ENCODE measurements at places on chromosomes 7 and 10. TPM values are rescaled to one million over a fixed set of nuclear protein-coding genes. Genes with fewer than 3 reads are reported as not detected.

OR2AE1 gene
- not detected for polyA plus RNA-seq

GSDME gene
- 14.7 TPM for polyA plus RNA-seq

PRLHR gene
- polyA plus RNA-seq: not detected

CNTNAP2 gene
- polyA plus RNA-seq: 25.8 TPM

TFEC gene
- 31.1 TPM for polyA plus RNA-seq

CD36 gene
- 34.3 TPM for polyA plus RNA-seq

SLC18A3 gene
- polyA plus RNA-seq: not detected

ERVW-1 gene
- 0.58 TPM for polyA plus RNA-seq

VPS41 gene
- 86.2 TPM for polyA plus RNA-seq

AP1S1 gene
- polyA plus RNA-seq: 72.1 TPM

RELN gene
- polyA plus RNA-seq: 13.4 TPM

THSD7A gene
- polyA plus RNA-seq: 78.5 TPM

LIPN gene
- polyA plus RNA-seq: not detected

NKX2-3 gene
- not detected for polyA plus RNA-seq

HOXA13 gene
- polyA plus RNA-seq: 0.06 TPM

FRA10AC1 gene
- 26.8 TPM for polyA plus RNA-seq

GPR158 gene
- 0.31 TPM for polyA plus RNA-seq

HOXA10 gene
- 130 TPM for polyA plus RNA-seq

TMEM176B gene
- 115 TPM for polyA plus RNA-seq

PTPRE gene
- 5.6 TPM for polyA plus RNA-seq

FFAR4 gene
- not detected for polyA plus RNA-seq

GOLGA7B gene
- 0.50 TPM for polyA plus RNA-seq

PON1 gene
- polyA plus RNA-seq: 0.55 TPM

PRR15 gene
- 6.6 TPM for polyA plus RNA-seq

AKR1D1 gene
- 0.13 TPM for polyA plus RNA-seq

ZFYVE27 gene
- 22.6 TPM for polyA plus RNA-seq

HMX3 gene
- not detected for polyA plus RNA-seq

SPOCK2 gene
- 147 TPM for polyA plus RNA-seq

LIPM gene
- polyA plus RNA-seq: 0.11 TPM

CACUL1 gene
- polyA plus RNA-seq: 23.8 TPM

LIPA gene
- 53.8 TPM for polyA plus RNA-seq

TAX1BP1 gene
- polyA plus RNA-seq: 143 TPM

KIN gene
- polyA plus RNA-seq: 25.0 TPM

AGAP4 gene
- polyA plus RNA-seq: 31.1 TPM

SPDYE2B gene
- polyA plus RNA-seq: 0.58 TPM

MACC1 gene
- 9.3 TPM for polyA plus RNA-seq

RADIL gene
- polyA plus RNA-seq: 2.1 TPM

OR13A1 gene
- not detected for polyA plus RNA-seq

ANXA8 gene
- polyA plus RNA-seq: not detected

COX19 gene
- polyA plus RNA-seq: 14.5 TPM

OR6B1 gene
- polyA plus RNA-seq: not detected

All from right renal cortex interstitium (tissue), 3 donors.